NCI-H2081 treated with DMSO at 0.1 percent for 48 hours (cell line): ENCODE measurements at places on chromosomes 13 and 19.

- no peak for DNase-seq
These were observed 49.6 kb downstream of the DOCK9 start for GRCh38 chr13:98927951-98928927.

GRCh38 chr19:45151320-45151719 is 9.5 kb downstream of the NKPD1 start:
- no peak for DNase-seq

- DNase-seq: no peak
These were observed 63.4 kb downstream of the KCTD12 start for GRCh38 chr13:76822698-76823267.

GRCh38 chr13:91406619-91407018 is 8.2 kb downstream of the GPC5 start:
- DNase-seq: no peak

DNA sequence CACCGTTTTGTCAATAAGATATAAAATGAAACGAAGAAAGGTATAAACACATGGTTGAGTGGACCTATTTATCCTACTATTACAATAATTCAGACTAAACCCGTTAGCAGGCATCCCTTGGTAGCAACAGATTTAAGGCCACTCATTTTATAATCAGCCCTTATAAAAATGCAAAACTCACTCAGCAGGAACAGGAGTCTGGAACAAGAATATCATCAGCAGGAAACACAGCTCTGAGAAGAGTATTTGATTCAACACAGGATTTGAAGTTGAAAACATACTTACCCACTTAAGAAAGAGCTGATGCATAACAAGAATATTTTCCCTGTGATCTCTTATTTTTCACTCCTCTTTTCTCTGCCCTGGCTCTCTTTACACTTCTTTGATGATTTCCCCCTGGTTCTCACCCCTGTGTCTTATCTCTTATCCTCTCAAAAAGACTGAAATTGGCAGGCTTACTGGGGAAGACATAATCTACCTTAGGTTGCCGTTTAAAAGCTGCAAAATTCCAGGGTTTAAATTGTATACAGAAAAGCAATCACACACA is 1722.7 kb downstream of the SLITRK5 start:
- DNase-seq: no peak

GRCh38 chr13:62057286-62057685 is 641.6 kb upstream of the PCDH20 start:
- no peak for DNase-seq

DNA sequence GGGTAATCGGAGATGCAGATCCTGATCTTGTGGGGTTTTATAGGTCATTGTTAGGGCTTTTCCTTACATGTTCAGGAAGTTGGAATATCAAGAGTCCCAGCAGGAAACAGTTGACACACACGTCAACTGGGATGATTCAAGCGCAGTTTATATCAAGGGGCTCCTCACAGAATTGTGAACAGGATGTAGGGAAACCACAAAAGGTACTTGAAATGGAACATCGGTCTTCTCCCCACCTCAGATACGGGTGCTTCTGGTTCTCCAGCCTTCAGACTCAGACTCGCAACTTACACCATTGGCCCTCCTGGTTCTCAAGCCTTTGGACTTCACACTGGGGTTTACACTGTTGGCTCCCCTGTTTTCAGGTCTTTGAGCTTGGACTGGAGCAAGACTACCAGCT is 19.5 kb downstream of the ZNF557 start:
- no peak for DNase-seq

- peak; percentile 11 for DNase-seq
These were observed at the start of gene PTPRS for GRCh38 chr19:5340637-5341447. TSS of gene PTPRS (minus strand) at chr19:5340812. CDS start at chr19:5286140, 54,672 bp downstream.
